Activated T-helper 9 cell treated with anti-CD3 and anti-CD28 coated beads, Interleukin-2, amount 50 U/mL, for 16 hours (primary cell): ENCODE measurements at places on chromosomes 12 and 14.
A peak's percentile ranks its signal among the peaks of the same experiment; 100 is the strongest.

DNA sequence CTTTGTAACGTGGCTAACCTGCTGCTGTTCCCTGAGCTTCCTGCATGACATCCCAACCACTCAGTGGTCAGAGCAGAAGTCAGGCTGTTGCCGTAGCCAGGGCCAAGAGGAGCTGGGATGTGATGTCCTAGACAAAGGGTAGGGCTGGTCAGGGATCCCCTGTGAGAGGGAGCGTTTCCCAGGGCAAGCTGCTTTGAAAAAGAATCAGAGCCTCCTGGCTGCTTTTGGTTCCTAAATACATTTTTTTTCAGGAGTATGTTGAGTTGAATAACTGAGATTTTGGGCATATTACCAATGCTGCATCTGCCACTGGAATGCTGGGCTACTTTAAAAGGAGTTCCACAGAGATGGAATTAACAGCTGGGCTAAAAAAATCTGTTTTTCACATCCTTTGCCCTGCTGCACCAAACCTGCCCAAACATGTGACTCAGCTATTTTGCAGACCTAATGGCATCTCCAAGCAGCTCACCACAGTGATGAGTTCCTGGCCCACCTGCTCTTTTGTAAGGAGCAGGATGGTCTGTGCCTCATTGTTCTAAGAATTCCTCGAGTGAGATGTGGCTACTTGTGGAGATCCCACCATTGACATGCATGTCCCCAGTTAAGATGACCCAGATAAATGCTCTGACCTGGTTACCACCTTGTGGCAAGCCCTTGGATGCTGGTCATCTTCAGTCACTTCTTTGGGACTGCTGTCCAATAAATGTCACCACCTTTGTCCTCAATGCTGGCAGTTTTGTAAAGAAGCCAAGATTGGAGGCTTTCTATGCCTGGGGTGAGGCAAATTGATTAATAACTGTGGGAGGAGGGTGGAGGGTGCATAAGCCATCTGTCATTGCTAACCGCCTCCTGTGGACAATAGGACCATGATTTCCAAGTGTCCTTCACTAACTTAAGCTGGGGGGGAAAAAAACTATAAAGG lies 24.1 kb downstream of the ANKRD13A start:
- no peak for DNase-seq

GRCh38 chr12:32398181-32398580 lies 1.2 kb upstream of the FGD4 start:
- no peak for DNase-seq

DNA sequence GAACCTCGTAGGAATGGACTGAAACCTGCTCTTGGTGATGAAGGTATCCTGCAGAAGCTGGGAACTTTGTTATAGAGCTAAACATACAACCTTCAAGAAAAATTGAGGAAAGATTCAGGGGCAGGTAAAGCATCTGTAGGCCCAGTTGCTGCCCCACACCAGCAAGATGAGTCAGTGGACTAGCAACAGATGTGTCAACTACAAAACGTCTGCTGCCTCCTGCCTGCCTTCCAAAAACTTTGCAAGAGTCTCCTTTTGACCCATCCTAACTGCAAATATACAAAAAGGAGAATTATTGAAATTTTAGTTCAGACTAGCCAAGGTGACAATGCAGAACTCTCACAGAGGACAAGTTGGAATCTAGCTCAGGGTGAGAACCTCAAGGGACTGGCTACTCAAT lies 60.9 kb upstream of the TMTC1 start:
- no peak for DNase-seq

DNA sequence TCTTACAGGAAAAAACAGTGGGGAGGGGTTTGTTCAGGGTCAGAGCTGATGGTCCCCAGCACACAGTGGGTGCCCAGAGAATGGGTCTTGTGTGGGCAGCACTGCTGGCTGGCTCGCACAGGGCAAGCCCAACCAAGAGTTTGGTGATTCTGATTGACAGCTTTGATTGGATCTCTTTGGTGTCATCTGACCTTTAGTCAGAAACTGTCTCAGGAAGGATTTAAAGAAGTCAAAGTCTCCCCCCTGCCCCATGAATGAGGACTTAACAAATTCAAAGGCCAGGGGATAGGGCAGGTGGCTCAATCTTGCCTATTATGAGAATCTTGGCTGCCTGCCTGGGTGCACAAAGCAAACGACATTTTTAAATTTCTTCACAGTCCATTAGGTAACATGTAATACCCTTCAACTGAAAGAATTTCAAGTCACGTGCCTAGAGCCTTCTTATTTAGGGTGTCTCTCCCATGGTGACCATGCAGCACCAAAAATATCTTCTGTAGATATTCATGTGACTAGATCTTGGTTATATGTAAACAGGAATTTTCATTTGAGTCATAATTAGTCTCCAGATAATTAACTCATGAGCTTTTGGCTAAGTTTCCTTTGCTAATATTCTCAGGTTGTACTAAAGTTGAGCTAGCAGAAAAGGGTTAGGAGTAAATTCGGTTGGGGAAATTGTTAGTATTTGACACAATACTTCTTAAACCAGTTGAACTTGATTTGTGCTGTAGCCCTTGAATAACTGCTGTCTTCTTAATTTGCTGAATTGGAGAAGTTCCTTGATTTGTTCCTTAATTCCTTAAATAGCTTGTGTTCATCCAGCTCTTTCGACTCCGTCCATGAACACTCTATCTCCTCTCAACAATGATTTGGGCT lies 54.5 kb upstream of the HECTD1 start:
- DNase-seq, result no peak

GRCh38 chr12:85740186-85740585 lies 96.0 kb downstream of the RASSF9 start:
- DNase-seq, result no peak

DNA sequence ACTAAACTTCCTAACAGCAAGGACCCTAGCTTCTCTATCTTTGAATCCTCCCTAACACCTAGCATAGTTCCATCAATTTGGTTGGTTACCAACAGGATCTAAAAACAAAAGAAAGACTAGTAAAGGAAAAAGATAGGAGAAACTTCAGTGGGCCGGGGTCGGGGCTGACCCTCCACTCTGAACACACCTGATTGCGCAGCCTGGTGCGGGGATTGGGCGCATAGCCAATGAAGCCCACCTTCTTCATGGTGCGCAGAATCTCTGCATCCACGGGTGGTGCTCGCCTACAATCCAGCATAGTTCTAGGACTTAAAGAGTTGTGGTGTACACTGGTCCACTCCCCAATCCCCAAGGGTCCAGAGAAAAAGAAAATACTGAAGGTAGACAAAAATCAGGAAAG lies 7.7 kb downstream of the PAN2 start:
- no peak for DNase-seq

DNA sequence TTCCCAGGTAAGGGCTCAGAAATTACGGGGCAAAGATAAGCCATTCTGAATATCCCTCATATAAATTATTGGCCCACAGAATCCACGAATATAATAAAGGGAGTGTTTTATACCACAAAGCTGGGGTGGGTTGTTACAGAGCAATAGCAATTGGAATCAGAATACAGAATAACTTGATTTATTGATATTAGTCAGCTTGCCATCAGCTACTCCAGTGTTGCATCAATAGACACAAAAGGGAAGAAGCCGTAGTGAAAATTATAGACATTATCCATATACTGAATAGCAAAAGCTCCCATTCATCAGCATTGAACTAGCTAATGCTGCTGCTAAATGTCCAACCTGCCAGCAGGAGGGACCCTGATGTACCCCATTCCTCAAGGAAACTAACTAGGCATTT lies 18.3 kb downstream of the MDGA2 start:
- DNase-seq, result no peak

GRCh38 chr12:243381-243780 lies 19.3 kb downstream of the SLC6A13 start:
- no peak for DNase-seq

- no peak for DNase-seq
Observed at GRCh38 chr14:37924622-37925021, 283.1 kb upstream of the SSTR1 start.

GRCh38 chr12:52264435-52264825 lies 10.0 kb upstream of the KRT86 start:
- no peak for DNase-seq

GRCh38 chr14:61280526-61281185 lies 482 bp downstream of the TMEM30B start:
- DNase-seq, result peak; percentile 71

DNA sequence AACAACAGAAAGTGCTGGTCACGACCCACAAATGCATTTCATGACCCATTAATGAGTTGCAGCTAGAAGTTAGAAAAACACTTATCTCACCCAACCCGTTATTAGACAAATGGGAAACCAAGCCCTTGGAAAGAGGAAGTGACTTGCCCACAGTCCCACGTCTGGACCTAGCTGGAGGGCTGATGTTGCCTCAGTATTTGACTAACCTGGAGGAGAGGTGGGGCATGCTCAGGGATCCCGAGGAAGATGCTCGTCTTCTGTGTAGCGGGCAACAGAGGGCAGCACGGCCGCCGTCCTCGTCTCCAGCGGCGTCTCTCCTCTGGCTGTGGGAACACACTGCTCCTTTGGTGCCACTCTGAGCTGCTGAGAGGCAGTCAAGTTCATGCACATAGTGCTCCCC lies 12.7 kb downstream of the CCND2 start:
- no peak for DNase-seq

GRCh38 chr12:20711846-20712245 lies 16.7 kb downstream of the SLCO1C1 start:
- DNase-seq, result no peak

DNA sequence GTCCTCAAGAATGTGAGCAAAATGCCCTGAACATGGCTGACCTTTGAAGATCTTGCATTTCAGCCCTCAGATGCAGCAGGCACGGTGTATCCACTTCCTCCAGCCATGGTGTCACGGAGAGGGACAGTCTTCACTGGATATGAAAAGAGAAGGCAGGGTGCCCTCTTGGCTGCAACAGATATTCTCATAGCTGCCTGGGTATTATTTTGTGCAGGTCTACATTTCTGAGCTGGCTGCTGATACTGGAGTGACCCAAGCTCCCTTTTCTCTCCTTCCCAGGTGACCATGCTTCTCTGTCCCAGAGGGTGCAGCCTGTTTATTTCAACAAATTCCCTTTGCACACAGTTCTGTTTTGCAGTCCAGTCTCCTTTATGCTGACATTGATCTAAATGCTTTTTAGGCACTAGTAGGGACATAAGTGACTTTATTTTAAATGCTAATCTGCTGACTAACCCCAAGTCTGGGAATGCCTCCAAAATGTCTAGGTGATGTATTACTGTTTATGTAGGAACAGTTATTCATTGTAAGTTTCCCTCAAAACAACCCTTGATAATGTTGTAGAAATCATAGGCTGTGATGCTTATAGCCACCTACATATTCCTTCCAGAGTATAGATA lies 17.4 kb upstream of the PYGL start:
- DNase-seq, result no peak

DNA sequence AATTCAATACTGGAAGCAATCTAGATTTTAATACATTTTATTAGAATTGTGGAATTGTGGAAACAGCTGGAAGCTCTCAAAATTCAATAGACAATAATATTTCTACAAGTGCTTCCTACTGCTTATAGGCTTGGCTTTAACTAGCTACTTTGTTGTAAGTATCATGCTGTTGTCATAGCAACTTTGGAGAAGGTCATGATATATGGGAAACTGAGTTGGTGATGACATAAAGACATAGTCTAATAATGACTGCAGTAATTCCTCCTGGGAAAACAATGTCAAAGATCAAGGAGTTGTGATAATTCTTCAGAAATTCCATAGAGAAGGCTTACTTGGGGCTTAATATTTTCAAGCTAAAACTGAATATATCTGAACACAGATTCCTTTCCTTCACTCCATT lies 266.6 kb downstream of the KIF21A start:
- no peak for DNase-seq

DNA sequence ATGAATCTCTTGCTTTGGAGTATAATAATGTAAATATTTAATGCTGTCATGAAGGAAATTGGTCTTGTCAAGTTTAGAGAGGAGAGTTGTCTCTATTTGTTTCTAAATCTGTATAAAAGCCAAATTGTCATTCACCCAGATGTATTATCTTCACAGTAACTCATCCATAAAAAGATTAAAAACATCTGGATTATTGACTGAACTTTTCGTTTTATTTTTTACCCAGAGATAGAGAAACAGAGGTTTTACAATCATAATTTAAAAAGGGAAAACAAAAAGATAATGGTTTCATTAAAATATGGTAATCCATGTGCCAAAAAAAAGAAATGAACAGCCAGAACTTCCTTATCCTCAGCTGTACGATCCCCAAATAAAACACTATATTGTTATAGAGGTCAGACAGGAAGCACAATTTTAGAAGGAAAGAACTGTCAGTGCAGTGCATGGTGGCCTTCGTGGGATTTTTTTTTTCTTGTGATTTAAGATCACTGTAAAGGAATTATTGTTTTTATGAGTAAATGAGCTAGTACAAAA lies 125.9 kb downstream of the ACSS3 start:
- no peak for DNase-seq

- no peak for DNase-seq
Observed at GRCh38 chr12:114316076-114316475, 89.9 kb downstream of the TBX5 start.

DNA sequence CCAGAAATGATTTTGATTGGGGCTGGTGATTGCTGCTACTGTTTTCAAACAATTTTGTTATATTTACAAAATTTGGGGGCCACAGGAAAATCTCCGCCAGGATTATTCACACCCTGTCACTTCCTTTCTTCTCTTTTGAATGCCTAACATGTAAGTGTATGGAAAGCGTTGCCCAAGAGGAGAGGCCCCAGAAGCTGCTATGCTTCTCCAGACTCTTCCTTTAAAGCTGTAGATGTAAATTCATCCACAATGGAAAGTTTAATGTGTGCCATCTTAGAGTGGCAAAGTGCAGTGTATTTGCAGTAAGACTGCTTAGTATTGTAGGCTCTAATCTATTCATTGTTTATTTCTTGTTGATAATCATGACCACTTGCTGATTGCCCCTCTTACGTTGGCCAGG lies 136.7 kb upstream of the LRIG3 start:
- DNase-seq, result no peak

- DNase-seq, result no peak
Observed at GRCh38 chr12:107242189-107242588, 148.8 kb upstream of the CRY1 start.

DNA sequence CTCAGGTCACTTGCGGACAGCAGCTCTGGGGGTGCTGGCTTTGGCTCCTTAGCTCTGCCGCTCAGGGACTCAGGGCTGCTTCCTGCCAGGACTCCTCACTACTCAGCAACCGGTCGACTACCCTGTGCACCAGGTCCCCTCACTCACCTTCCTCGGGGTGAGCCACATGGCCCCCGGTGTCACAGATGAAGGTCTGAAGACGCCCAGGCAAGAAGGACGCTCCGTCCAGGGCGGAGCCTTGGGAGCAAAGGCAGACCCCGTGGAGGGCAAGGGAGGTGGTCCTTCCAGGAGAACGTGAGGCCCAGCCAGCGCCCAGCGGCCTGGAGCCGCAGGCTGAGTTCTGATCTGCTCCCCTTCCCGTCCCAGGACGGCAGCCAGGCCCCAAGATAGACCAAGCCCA lies 32.0 kb downstream of the SLC6A12 start:
- DNase-seq, result no peak

- DNase-seq, result no peak
Observed at GRCh38 chr14:69763761-69764510, 3.0 kb upstream of the SRSF5 start.

GRCh38 chr12:91968777-91969171 lies 176.9 kb downstream of the BTG1 start:
- DNase-seq, result no peak
